Anterior cingulate cortex (tissue), 58 donors: ENCODE measurements at places on chromosomes 12 and 14.

GRCh38 chr14:39431416-39432178 lies 636 bp downstream of the FBXO33 start:
- DNase-seq, result peak; percentile 44

DNA sequence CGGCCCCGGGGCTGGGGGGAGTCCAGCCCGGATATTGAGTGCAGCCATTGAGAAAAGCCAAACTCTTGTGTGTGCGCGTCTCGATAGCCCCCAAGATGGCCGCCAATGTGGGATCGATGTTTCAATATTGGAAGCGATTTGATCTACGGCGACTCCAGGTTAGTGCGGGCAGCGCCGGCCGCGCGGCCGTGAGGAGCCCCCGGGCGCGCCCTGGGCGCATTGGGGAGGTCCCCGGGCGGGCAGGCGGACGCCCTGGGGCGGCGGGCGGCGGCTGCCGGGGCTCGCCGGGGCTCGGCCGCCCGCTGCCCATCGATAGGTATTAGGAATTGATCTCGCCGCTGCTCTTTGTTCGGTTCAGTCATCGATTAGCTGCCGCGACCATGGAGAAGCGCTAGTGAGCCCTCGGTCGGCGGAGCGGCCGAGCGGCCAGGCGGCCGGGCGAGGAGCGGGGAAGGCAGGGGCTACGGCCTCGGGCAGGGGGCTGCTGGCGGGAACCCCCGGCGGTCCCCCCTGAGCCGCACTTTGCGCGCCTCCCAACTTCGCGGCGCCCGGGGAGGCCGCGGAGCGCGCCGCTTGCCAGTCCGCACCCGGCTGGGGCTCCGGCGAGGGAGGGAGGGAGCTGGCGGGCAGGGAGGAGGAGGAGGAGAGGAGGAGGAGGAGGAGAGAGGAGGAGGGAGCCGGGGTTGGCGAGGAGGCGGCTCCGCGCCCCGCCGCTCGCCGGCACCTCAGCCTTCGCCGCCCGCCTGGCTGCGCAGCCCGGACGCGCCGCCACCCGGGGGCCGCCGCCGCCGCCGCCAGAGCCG lies 113.9 kb upstream of the MYL2 start:
- no peak for DNase-seq

GRCh38 chr14:49892301-49892635 lies 614 bp upstream of the ARF6 start:
- DNase-seq, result no peak

DNA sequence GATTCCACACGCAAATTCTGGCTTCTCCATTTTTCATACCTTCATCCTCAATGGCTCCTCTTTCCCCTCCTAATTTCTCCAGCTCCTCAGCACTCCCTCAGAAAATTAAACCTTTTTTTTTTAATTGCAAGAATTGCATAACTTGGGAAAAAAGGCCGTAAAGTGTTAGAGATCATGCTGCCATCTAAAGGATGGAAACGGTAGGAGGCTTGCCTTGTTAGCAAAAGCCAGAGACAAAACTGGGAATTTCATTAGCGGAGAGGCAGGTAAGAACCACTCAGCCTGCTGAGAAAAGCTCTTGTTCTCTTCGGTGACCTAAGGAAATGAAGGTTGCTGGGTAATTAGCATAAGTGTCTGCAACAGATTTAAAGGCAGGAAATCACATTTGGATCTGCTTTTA lies 204.3 kb downstream of the AEBP2 start:
- no peak for DNase-seq

- DNase-seq, result no peak
Measured at GRCh38 chr12:63008372-63008771, 73.4 kb upstream of the PPM1H start.

DNA sequence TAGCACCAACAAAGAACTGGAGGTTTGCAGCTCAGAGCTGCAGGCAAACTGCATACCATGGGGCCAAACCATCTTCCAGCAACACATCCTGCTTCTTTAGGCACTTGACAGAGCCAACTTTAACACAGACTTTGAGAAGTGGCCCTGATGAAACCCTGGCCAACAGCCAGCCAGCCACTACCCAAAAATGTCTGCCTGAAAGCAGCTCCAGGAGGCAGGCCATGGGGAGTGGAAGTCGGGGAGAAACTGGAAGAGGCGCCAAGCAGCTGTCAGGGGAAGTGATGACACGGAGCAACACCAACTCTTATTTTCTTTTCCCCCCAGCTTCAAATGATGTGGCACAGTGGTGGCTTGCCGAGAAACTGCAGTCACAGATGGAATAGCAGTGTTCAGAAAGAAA lies 110.9 kb upstream of the PLXNC1 start:
- no peak for DNase-seq

GRCh38 chr12:123150275-123150743 lies 581 bp downstream of the PITPNM2 start:
- no peak for DNase-seq

GRCh38 chr14:96631030-96631429 lies 128.8 kb downstream of the PAPOLA start:
- DNase-seq, result no peak

DNA sequence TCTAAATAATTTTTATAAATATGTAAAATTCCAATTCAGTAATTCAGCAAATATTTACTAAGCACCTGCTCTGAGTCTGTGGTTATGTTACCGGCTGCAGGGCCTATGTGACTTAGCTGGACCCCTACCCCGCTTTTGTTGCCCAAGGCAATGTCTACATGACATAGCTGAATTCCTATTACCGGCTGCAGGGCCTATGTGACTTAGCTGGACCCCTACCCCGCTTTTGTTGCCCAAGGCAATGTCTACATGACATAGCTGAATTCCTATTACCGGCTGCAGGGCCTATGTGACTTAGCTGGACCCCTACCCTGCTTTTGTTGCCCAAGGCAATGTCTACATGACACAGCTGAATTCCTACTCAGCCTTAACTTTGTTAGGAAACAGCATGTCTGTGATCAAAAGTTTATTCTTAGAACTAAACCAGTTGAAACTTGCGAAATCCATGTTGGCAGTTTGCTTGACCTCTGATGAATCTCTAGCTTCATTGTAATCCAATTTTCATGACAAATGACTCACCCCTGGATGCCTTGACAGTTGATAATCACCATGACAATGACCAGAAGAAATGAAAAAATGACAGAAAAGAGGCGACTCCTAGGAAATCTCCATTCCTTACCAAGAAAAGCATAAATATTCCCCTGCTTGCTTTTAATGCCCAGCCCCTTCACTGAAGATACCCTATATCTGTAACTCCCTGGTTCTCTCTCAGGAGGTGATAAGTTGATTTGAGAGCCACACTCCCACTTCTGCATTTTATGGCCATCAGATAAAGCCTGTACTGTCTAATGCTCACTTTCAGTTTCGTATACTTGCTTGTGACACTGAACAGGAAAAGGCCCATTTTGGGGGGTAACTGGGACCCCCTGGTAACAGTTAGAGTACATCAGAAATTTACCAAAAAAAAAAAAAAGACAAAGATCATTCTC lies 148.4 kb upstream of the SYT10 start:
- no peak for DNase-seq

DNA sequence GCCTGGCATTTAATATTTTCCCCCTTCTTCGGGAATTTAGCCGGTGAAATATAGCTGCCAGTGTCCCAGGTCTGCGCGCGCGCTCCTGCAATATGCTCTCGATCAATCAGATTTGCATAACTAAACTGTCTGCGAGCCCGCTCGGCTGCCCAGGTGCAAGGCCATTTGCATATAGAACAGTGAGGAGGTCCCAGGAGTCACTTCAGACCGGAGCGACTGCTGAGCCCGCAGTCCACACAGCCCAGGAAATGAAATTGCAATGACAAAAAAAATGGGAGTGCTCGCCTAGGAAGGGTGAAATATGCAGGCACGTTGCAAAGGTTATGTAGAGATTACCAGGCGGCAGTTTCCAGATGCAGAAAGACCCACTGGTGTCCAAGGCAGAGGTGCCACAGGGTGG lies 228.5 kb downstream of the VRK1 start:
- no peak for DNase-seq

DNA sequence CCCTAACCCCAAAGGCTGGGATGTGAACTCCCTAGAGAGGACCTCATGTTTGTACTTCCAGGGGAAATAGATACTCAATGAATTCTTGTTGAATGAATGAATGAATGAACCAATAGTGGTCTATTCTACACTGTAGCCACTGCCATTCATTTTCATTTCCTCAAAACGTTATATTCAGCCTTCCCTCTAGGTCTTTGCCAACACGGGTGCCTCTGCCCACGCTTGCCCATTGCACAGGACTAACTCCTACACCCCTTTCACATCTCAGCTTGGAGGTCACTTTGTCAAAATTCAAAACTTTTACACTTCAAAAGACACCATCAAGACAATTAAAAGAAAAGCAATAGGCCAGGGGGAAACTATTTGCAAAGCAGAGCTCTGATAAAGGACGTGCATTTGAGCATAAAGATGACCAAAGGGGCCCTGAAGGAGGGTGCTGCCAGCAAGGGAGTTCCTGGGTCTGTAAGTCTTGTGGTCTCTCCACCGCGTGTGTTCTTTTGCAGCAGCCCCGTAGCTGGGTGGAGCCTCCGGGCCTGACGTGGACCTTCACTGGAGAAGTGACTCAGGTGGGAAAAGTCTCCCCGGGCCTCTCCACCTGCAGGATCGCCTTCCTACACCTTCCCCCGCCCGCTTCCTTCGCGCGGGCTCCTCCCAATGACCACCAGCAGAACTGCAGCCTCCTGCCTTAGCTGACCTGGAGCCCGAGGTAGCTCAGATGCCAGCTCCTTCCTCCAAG lies 31.5 kb downstream of the TMEM63C start:
- no peak for DNase-seq

DNA sequence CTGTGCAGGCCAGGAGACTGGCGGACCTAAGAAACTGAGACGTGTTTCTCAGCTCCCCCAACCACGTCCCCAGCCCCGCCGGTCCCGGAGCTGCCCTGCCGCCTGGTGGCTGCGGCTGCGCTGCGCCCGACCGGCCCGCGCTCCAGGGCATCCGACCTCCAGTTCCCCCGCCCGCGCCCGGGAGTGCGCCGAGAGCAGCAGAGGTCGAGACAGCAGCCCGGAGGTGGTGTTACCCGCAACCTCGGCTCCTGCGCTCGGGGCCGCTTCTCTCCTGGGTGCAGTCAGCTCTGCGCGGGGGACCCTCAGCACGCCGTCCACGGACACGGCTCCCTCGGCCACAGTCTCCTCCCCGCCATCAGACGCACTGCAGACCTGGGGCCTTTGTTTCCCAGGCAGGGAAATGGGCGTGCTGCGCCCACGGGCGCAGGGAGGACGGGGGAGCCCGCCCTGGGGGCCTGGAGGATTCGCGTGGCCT lies 21.6 kb upstream of the GPR132 start:
- DNase-seq, result peak; percentile 31

GRCh38 chr12:116308647-116309046 lies 31.2 kb upstream of the MED13L start:
- no peak for DNase-seq

- DNase-seq, result no peak
Measured at GRCh38 chr12:57195186-57195585, 21.4 kb upstream of the NXPH4 start.

DNA sequence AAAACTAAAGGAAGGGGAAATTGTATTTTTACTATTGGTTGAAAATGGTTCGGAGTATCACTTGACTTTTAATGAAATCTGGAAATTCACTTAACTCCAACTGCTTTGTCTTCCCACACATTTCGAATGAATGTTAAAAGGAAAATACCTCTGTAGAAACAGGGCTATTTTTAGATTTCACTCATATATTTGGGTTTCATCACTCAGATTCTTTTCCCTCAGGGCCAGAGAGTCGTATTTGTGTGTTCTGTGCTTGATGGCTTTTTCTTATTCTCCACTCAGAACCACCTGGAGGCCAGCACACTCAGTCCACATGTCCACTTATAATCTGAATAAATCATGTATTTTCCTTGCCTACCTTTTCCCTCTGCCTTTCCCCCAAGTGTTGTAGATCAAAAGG lies 40.0 kb downstream of the DAAM1 start:
- DNase-seq, result no peak

GRCh38 chr14:100034961-100035500 lies 30.2 kb upstream of the EVL start:
- no peak for DNase-seq

- no peak for DNase-seq
Measured at GRCh38 chr14:89911010-89911919, 43.3 kb downstream of the EFCAB11 start.

- DNase-seq, result no peak
Measured at GRCh38 chr12:121939186-121939585, 20.8 kb downstream of the CFAP251 start.

DNA sequence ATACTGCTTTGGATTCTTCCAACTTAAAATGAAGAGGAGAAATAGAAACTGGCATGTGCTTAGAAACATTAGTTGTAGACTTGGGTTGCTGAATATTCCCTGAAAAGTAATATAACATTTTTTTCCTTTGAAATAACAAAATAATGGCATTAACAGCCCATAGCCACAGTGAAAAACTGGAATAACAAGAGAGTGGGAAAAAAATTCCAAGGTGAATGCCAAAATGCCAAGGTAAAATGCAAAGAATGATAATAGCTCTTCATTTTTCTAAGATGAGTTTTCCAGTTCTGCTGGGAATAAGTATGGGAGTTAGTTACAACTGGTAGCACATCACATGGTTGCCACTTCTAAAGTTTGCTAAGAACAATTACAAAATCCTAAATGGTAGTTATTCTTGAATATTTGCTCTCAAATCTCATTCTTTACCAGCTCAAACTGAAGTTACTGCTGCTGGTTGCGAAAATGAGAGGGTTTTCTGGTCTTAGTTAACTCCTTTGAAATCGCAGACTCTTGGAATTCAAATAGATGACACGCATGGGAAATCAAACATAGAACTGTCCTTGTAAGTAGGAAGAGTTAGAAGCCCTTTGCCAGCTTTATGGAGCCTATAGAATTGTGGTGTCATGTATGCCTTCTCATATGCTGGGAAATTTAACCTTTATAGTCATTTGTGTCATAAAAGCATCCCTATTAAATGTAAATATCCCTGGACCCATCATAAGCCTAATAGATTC lies 165.0 kb upstream of the DCN start:
- DNase-seq, result no peak

DNA sequence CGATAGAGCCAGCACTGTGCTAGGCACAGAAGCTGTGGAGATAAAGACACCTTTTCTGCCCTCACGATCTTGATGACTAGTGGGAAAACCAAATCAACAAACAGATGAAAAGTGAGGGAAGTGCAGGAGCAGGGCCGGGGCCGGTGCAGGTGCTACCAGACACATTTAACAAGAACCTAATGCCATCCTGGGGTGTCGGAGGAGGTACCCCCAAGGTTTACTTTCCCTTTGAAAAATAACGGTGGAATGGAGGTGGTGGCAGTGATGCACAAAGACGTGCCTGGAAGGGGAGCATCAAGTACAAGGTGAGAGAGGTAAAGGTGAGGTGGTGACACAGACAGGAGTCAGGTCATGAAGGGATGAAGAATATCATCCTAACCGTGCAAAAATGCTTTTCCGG lies 22.1 kb downstream of the SLC6A13 start:
- no peak for DNase-seq
